ENCODE measurements at places on chromosomes 4 and X.

- no peak for DNase-seq
Observed at GRCh38 chr4:141642711-141643110, 6.3 kb downstream of the IL15 start.

GRCh38 chr4:85805891-85806290 is 330.9 kb downstream of the ARHGAP24 start:
- DNase-seq = no peak

DNA sequence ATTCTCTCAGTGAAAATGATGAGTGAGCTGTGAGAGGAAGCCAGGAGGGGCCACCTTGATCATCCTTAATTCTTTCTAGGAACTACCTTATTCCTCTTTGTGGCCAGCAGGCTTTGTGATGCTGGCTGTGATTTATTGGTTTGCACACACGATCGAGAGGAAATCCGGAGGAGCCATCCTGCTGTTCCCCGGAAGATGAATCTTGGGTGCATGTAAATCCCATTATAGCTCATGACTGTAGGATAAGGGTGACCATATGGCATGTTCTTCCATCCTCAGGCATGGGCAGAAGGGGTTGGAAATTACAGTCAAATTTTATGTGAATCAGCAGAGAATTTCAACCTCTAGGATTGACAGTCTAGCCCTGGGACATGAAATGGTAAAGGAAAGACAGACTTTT is 254.5 kb downstream of the UNC5C start:
- DNase-seq = no peak

GRCh38 chrX:150409964-150410363 is 46.8 kb downstream of the MAMLD1 start:
- no peak for DNase-seq

GRCh38 chr4:8849266-8850073 is 22.2 kb downstream of the HMX1 start:
- DNase-seq = no peak

DNA sequence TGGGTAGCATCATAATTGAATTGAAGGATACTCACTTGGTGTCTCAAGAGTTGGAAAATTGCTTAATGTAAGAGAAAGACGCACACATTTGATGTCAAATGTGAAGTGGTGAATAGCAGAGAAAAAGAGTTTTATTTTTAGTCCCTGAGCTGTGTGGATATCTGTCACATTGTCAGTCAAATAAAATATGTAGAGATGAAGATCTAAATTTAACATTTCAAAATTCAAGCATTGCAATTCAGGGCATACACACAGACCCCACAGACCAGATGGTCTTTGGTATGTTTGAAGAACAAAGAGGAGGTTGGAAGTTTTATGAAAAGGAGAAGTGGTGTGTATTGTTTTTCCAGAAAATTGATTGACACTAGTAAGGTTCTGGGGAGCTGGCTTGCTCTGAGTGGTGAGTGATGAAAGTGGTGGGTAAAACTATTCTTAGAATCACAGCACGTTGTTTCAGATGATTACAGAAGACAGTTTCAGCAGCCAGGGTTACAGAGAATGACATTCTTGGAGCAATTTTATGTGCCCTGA is 44.9 kb upstream of the BBS12 start:
- DNase-seq = no peak

- DNase-seq = no peak
Observed at GRCh38 chr4:26197018-26197779, 123.6 kb upstream of the RBPJ start.

- no peak for DNase-seq
Observed at GRCh38 chr4:148396986-148397673, 45.1 kb downstream of the NR3C2 start.

GRCh38 chr4:186739317-186739716 is 15.7 kb upstream of the FAT1 start:
- DNase-seq = no peak

DNA sequence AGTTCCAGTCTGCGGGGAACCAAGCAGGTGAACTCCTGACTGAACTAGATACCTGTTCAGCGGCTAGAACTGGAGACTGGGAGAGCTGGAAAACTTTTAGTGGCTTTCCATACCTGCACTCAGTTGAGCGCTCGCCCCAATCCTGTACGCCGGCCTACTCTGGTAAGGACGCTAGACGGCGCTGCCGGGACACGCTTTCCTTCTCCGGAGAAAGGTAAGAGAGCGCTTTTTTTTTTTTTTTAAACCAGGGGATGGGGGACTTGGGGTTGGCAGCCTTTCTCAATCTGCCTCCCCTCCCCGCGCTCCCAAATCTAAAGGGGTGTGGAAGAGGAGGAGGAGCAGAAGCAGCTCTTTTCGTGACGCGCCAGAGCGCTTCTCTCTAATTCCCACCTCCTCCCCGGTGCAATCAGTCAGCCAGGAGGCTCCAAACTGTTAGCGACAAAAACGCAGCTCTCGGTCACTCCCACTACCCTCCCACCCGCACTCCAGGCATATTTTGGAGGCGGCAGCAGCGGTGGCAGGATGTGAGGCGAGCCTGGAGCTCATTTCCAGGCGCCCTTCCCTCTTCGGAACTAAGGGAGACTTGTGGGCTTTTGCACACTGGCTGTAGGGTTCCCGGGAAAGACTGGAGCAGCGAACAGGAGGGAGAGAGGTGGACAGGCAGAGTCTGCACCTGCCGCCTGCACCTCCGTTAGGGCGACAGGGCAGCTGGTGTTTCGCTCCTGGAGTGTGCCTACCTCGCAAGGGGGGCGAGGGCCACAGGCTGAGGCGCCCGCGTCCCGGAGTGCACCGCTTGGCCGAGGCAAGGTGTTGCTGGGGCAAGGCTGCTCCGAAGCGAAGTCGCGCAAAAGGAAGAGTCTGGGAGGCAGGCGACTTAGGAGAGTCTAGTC is at the start of gene IL1RAPL2:
IL1RAPL2 (plus strand) TSS at position 409 of the 890 bp plus-strand sequence.
- no peak for DNase-seq

GRCh38 chr4:148116969-148117368 is 325.2 kb downstream of the NR3C2 start:
- DNase-seq = no peak
